Foreskin keratinocyte (primary cell): ENCODE measurements at places on chromosomes 16 and 17.

- DNase-seq = no peak
These were observed 18.6 kb downstream of the PRCD start for GRCh38 chr17:76558198-76559095.

DNA sequence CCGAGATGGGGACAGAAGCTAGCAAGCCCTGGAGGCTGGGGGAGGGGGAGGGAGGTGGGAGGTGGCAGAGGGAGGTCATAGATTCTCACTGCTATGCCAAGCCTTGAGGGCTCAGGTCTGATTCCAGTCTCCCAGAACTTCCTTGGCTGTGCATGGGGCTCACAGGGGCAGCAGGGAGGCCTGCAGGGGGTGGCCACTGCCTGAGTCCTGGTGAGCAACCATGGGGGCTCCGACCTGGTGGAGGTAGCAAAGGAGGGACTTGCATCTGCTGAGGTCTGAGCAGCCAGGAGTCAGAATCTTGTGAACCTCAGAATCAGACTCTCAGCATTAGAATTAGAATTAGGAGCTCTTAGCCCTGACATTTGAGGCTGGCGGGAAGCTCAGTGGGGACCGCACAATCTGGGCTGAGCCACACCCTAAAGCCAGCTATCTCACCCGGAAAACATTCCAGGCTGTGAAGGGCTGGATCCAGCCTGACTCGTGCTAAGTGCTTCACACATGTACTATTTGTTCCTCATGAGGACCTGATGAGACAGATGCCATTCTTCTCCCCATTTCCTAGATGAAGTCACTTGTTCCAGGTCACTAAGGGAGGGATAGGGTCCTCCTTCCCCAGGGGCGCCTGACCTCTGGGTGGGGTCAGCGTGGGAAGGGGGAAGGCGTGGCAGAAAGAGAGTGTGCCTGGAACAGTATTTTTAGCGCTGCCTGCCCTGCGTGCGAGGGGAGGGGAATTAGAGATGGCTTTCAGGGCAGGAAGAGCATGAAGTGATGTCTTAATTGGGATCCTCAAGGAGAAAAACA, 17.3 kb upstream of the KCNJ12 start:
- DNase-seq = no peak

GRCh38 chr16:27748868-27749546, 199.1 kb downstream of the KATNIP start:
- DNase-seq = peak; percentile 53

- DNase-seq = no peak
These were observed 12.0 kb downstream of the VAC14 start for GRCh38 chr16:70788668-70789594.

GRCh38 chr17:46178550-46179214, 14.5 kb downstream of the KANSL1 start:
- no peak for DNase-seq

- no peak for DNase-seq
These were observed 390.1 kb downstream of the ZFHX3 start for GRCh38 chr16:72657791-72658190.

DNA sequence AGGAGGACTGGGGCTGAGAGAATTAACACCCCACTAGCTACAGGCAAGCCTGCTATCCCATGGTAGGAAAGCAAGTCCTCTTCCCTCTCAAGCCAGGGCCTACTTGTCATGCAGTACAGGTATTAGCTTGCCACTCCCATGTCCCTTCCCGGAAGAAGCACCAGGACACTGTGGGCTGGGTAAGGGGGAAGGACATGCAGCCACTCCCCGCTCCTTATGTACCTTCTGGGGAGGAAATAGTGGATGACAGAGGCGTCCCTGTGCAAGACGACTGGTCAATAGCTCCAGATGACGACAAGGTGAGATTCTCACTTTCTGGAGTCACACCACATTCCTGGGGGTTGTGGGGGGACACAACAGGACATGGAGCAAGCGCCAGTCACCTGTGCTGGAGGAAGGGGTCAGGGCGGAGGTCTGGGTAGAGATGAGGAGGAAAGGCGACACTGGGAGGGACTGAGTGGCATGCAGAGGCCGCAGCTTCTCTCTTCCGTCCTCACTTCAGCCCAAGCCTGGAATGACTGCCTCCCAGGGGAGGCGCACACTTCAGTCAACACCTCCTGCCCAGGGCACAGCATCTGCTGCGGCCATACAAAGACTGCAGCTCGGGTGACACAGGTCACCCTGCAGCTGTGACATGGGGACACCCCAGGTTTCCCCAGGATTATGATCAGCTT, 15.1 kb upstream of the FOXJ1 start:
- no peak for DNase-seq

- no peak for DNase-seq
These were observed 372.5 kb downstream of the SNX29 start for GRCh38 chr16:12348733-12349704.

- no peak for DNase-seq
These were observed 352.8 kb downstream of the CDH13 start for GRCh38 chr16:82979406-82980111.

DNA sequence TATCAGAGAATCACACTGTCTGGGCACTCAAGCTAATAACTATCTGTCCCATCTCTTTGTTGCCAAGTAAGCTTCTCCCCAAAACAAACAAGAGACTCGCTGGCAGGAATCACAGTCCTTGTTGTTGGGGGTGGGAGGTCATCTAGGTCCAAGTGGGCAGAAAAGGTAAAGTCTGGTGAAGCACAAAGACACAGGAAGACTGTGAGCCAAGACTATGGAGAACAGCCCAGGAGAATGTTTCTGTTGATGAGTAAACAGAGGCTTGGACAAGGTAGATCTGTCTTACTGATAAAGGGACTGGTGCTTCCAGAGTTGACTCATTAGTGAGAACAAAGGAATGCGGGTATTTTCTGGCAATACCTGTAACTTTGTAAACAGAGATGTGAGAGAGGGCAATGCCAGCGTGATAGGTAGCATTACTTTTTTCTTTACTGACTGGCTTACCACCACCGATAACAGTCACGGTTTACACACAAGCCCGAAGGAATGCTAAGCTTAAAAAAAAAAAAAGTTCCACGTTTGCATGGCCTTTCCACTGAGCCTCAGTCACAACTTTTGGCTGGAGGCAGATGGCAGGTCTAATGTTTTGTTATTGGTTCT, 11.5 kb upstream of the MMD start:
- DNase-seq = peak; percentile 95

- DNase-seq = no peak
These were observed 24.0 kb upstream of the C16orf78 start for GRCh38 chr16:49349446-49350168.

DNA sequence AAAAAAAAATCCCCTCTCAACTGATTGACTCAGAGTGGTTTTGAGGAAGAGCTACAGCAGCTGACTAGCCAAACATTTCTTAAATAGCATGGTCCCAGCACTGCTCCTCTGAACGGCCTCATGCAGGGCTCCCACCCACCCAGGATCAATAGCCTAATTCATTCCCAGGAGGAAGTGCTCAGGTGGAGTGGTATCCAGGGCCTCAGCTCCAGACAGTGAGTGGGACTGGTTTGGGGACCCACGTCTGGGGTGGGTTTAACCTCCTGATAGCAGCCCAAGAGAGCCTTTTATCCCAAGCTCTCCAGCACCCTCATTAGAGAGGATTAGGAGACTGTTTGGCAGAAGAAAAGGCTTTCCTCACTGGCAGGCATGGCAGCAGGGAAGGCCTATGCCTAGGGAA, 68.5 kb upstream of the CDH5 start:
- DNase-seq = no peak

DNA sequence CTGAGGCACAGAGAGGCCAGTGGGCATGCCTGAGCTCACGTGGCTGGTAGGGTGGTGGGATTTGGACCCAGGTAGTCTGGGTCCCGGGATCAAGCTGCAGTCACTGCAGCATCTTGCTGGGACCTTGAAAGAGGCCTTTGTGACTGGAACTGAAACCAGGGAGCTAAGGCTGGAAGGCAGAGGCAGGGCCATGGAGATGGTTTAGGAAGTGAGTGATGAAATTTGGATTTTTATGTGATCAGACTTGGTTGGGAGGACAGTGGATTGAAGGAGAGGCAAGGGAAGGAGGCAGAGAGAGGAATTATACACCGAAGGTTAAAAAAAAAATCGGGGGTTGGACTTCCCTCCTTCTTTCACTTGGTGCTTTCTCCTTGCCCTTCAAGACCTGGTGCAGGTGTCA, 255.4 kb upstream of the CACNG5 start:
- DNase-seq = no peak

- DNase-seq = no peak
These were observed 42.2 kb downstream of the ACTG1 start for GRCh38 chr17:81470270-81470943.

GRCh38 chr17:66865151-66865550, 30.2 kb downstream of the CACNG5 start:
- DNase-seq = no peak

DNA sequence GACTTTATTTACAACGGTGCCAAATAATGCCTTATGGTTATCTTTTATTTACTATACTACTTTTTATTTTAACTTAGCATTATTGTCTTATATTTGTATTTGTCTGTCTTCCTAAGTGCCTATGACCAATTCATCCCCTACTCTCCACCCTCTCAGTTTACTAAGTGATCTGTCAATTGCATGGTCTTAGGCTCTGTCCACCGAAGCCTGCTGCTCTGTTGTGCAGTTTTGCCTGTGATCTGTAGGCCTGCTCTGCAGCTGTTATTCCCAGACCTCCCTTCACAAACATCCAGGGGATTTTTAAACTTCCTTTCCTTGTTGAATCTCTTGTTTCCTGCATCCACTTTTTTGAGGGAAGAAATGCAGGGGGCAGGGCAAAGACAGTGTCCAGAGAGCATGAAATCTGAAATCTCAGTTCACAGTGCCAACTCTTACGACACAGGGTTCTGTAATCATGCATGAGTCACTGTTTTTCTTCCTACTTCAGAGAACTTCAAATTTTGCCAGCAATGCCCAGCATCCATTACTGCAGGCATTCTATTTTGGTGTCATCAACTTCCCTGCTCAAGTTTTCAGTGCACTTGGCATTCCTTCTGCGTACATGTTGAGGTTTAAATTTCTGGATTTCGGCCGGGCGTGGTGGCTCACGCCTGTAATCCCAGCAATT, 11.4 kb downstream of the SLFN5 start:
- peak; percentile 65 for DNase-seq

DNA sequence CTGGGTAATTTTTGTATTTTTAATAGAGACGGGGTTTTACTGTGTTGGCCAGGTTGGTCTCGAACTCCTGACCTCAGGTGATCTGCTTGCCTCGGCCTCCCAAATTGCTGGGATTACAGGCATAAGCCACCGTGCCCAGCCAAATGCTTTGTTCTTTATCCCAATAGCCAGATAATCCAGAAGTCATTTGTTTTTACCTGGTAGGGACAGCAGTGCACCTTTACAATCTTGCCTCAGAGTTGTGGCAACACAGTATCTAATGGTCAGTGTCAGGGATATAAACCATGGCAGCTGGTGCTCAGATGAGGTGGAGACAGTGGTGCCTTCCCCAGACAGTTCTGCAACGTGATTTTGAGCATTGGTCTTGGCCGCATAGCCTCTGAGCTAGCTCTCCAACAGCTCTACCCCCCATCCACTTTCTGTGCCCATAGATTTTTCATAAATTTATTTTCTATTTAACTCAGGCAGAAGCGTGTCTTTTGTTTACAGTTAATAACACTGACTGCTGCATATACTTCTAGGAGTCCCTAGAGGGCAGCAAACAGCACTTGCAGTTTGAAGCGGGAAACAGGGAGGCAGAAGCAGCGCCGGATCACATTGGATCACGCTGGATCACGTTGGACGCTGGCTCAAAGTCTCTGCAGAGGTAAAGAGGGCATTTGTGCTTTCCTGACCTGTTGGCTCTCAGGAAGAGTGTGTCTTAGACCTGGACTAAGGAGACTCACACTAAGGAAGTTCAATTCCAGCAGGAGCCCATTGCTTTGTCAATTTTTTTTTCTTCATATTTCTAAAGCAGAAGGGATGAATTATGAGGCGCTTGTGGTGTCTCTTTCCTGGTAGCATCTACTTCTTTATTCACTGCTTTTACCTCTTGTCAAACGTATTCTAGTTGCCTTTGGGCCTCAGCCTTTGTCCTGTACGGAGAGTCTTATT, 5.1 kb upstream of the GGT6 start:
- no peak for DNase-seq

DNA sequence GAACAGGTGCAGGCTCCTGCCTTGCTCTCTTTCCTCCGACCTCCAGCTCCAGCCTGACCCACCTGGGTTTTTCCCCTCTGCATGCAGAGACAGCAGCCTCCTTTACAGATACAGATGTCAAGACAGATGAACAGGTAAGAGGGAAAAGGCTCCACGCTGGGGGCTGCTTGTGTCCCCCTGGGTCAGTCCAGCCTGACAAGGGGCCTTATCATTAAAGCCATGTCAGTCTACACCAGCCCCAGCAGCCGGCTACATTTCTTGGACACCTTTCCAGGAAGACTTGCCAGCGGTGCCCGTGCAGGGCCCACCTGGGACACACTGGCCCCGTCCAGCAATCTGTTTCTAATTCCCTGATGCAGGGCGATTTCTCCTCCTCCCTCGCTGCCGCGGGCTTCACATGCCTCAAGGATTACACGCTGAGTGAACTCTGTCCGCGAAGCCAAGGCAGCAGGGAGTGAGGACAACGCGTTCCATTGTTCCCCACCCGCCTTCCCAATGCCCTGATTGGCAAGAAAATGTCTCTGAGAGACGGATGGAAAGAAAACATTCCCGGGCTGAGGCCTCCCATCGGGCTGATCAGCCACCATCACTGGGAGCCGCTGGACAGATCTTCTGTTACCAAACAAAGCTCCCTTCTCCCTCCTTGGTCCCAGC, 184.7 kb downstream of the C16orf95 start:
- DNase-seq = no peak

GRCh38 chr17:4800462-4801196, 1.5 kb downstream of the C17orf114 start:
- DNase-seq = no peak

DNA sequence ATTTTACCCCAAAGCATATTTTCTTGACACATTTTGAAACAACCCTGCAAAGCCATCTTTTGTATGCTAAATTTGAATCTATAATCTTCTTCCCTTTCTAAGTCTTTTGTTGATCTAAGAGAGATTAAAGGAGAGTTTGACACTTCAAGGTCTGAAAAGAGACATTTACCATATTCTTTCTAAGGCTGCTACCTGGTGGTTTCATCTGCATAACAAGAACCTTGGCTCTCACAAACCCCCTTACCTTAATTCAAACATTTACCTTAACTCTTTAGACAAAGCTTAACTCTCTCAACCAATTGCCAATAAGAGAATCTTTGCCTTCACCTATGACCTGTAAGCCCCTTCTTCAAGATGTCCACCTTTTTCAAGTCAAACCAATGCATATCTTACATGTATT, 1143.6 kb downstream of the CDH11 start:
- no peak for DNase-seq

- DNase-seq = peak; percentile 35
These were observed 46.3 kb downstream of the KCNJ2 start for GRCh38 chr17:70215656-70216055.
